NCI-H2081 treated with DMSO at 0.1 percent for 48 hours (cell line): ENCODE measurements at places on chromosomes 2 and 18.

GRCh38 chr18:66874375-66874774, 270.5 kb upstream of the CDH19 start:
- DNase-seq = no peak

DNA sequence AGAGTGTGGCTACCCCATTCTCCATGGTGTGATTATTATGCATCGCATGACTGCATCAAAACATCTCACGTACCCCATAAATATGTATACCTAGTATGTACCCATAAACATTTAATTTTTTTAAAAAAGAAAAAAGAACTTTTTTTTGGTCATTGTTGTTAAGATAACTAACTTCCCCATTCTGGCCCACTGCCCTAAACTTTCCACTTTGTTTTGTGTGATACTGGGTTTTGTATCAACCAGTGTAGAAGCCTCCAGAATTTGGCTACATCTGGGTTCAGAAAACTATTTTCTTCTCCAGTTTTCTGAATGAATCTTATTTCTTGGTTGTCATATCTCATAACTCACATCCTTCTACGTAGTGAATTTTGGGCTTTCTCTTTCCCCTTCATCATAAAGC, 62.3 kb upstream of the NABP1 start:
- no peak for DNase-seq

GRCh38 chr2:27773959-27774358, 2.4 kb downstream of the MRPL33 start:
- DNase-seq = no peak

- no peak for DNase-seq
Observed at GRCh38 chr18:58727776-58728500, 56.7 kb downstream of the MALT1 start.

DNA sequence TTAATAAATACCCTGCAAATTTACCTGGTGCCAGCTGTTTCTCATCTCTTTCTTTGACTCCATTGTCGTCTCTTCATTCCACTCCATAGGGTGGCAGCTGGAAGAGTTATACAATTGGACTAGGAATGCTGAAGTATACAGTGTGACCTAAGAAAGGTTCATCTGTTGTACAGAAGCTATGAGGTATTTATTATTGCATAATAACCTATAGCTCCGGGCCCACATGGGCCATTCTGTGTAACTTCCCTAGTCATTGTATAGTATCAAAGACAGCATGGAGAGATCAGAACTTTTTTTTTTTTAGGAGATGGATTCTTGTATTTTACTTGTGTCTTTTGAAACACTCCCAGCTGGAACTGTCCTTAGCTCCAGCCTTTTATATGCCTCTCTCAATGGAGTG, 26.2 kb downstream of the BMP10 start:
- DNase-seq = no peak

DNA sequence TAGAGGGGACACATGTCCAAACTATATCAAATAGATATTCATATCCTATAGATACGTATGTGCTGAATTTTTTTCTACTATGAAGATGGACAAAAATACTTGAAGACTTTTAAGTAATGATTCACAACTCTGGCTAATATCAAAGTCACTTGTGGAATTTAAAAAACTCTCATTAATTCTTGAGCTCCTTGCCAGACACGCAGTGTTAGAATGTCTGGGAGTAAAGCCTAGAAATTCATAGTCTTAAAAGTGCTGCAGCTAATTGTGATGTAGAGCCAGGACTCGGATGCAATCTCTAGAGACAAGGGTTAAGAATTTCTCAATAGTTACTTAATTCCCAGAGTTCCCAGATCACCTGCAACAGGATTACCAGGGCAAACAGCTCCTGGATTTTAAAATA, 107.4 kb downstream of the ARL6IP6 start:
- DNase-seq = no peak

- peak; percentile 69 for DNase-seq
Observed at GRCh38 chr2:163734881-163735684, 725 bp downstream of the FIGN start.

- no peak for DNase-seq
Observed at GRCh38 chr2:120438301-120439066, 92.5 kb downstream of the INHBB start.

GRCh38 chr2:240949791-240950705, 43.9 kb downstream of the CROCC2 start:
- no peak for DNase-seq

GRCh38 chr2:132813422-132813821, 143.4 kb upstream of the LYPD1 start:
- DNase-seq = no peak

DNA sequence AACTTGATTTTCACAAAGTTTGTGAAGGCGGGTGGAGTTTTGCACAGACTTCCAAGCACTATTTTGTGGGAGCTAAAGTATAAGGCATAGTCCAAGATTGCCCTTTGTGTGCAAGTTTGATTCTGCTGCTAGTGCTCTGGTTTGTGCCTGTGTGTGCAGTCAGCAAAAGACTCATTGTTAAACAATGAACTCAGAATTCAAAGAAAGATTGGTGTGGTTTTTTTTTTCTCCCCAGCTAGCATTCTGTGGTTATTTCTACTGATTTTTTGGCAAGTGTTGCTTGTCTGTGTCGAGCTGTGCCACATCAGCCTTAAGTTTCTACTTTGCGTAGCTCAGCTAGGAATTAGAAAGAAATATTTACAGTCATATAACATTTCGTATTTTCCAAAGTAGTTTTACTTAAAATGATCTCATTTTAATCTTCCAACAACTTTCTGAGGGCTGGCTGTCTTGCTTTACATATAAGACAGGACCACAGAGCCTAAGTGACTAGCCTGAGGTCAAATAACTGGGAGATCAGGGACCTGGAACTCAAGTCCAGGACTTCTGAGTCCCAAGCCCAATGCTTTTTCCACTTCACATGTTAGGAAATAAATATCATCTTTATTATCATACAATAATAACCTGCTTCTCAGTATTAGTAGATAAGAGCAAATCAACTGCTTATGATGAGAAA, 69.8 kb downstream of the BABAM2 start:
- DNase-seq = no peak

GRCh38 chr2:109326306-109326705, 197.3 kb downstream of the SH3RF3 start:
- no peak for DNase-seq
